Stimulated activated CD8-positive, alpha-beta memory T cell treated with anti-CD3 and anti-CD28 coated beads, Interleukin-7, amount 100 ng/mL, for 1 hour (primary cell): ENCODE measurements at places on chromosomes 4 and X.

DNA sequence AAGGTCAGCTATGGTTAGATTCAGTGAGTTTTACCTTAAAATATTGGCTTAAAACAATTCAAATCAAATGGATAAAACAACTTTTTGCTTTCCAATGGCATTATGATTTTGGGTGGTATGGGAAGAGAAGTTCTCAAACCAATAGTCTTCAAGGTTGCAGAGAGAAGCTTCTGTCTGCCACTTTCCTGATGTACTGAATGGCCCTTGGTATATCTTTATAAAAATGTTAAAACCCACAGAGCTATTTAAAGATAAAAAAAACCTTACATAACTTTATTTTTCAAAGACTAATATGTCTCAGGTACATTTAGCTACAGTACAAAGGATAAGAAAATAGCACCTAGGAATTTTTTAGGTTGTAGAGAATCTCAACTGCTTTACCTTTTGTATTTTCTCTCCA, 6.9 kb downstream of the FGA start:
- no peak for DNase-seq

GRCh38 chr4:38866973-38867477, 581 bp upstream of the FAM114A1 start:
- no peak for DNase-seq

DNA sequence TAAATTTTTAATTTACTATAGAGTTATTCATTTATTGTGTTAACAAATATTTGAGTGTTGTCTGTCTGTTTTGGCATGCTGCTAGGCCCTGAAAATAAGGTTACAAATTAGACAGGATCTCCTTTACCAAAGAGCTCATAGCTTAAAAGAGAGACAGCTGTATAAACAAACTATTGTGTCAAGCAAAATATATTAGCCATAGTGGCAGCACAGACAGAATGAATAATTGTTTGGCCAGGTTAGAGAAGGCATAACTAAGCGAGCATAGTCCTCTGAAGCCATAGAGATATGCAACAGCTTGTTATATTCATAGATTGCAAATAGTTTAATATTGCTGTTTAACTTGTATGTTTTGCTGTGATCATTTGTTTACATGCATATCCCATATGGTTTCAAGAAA, 66.7 kb upstream of the NDUFC1 start:
- DNase-seq, result no peak

DNA sequence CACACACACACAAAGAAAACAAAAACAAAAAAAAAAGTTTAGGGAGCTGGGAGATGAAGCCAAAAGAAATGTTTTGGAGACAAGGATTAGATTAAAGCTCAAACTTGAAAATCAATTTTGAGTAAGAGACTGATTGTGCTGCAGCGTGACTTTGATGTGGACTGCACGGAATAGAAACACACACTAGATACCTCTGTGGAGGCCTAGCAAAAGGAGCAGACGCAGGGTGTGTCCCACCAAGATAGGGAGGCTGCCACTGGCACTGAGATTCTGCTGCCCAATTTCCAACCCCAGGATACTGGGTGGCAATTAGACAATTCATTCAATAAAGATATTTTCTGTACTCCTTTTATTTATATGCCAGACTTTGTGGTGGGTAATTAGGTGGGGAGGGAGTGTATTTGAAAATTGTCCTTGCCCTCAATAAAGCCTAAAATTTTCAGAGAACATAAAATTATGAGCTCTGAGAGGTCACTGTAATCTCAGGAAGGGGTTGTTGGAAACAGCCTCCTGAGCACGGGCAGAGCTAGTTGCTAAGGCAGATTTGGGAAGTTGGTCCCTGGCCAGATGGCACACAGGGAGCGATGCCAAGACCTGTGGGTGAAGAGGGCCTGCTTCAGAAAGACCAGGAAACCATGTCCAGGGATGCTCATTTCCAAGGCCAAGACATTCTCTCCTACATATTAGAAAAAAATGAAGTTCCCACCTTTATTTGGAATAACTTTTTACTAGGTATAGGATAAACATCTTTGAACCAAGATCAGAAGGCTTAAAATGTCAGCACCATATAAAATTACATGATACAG, 1.9 kb upstream of the PPP3CA start:
- no peak for DNase-seq

GRCh38 chrX:143894938-143895337, 11.1 kb downstream of the UBE2NL start:
- no peak for DNase-seq

DNA sequence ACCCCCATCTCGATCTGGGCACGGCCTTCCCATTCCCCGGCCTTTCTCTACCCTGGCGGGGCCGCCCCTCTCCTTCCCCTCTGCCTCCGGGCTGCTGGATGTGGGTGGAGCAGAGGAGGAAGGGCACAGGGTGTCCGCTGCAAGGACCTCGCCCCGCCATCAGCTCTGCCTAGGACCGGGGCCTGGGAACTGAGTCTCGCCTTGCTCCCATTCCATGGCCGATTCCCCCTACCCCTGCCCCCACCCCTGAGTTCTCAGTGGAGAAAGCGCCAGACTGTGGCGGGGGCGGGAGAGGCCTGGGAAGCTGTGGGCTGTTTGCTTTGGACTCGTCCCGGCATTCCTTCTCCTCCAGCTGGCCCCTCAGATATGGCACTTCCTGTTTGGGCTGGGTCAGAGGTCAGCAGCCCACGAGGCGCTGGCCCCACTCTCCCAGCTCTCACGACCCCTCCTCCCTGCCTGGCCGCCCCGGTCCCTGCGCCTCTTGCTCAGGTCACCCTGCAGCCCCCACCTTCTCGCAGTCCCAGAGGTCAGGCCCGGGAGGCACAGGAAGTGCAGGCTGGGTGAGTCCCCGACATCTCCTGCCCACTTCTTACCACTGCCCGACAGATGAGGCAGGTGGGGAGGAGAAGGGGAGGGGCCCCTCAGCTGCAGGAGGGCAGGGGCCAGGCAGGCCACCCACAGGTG, 6.4 kb upstream of the BGN start:
- no peak for DNase-seq

DNA sequence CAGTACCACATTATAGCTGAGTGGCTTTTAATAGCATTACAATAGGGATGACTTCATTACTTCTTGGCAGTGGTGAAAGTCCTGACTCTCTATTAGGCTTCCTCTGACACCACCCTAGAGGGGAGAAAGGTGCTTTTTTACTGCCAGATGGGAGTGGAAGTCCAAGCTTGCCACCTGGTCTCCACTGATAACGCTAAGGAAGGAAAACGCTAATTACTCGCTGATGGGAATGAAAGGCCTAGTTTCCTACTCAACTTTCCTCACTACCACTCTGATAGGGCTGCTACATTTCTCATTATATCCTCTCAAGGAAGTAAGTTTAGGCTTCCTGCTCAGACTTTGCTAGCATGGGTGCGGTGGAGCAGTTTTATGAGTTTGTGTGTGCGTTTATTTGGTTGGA, 62.3 kb upstream of the PAGE3 start:
- no peak for DNase-seq

DNA sequence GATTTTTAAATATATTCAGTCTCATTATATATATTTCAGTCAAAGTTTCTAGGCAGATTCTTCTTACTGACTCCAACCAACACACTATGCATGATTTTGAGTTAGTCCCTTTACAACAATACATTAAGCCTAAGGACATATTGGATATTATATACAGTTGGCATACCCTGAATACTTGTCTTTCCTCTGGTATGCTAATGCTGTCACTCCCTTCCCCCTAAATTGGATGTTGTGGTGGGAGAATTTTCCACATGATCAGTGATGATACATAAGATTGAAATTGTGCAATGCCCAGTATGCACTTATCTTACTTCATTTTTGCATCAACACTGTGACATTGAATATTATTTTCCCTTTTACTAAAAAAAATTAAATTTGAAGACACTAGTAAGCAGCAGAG, 935.2 kb downstream of the PCDH7 start:
- no peak for DNase-seq

- DNase-seq, result no peak
These were observed 5.1 kb downstream of the EFNB1 start for GRCh38 chrX:68833855-68834331.

DNA sequence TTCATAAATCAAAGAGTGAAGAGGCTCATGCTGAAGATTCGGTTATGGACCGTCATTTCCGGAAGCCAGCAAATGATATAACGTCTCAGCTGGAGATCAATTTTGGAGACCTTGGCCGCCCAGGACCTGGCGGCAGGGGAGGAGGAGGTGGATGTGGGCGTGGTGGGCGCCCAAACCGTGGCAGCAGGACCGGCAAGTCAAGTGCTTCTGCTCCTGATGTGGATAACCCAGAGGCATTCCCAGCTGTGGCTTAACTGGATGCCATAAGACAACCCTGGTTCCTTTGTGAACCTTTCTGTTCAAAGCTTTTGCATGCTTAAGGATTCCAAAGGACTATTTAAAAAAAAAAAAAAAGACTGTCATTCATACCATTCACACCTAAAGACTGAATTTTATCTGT, 44.0 kb upstream of the EFNB1 start:
- DNase-seq, result no peak

GRCh38 chrX:37926700-37927099, 79.3 kb upstream of the DYNLT3 start:
- no peak for DNase-seq

- no peak for DNase-seq
These were observed 107.1 kb downstream of the NSUN7 start for GRCh38 chr4:40856840-40857362.

DNA sequence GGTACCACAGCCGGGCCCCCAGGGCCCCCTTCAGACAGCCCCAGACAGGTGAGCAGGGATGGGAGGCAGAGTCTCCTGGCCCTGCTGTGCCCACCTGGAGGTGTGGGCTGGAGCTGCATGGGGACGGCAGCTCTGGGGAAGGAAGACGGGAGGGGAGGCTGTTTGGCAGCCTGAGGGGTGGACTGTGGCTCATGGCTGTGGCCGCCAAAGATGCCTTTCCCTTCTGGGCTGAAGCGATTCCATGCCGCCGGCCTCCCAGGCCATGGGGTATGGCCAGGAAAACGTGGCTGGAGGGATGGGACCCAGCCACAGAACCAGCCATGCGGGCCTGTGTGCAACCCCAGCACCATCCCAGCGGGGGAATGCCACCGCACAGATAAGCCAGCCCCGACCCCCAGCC, 65.7 kb downstream of the FAM53A start:
- no peak for DNase-seq

DNA sequence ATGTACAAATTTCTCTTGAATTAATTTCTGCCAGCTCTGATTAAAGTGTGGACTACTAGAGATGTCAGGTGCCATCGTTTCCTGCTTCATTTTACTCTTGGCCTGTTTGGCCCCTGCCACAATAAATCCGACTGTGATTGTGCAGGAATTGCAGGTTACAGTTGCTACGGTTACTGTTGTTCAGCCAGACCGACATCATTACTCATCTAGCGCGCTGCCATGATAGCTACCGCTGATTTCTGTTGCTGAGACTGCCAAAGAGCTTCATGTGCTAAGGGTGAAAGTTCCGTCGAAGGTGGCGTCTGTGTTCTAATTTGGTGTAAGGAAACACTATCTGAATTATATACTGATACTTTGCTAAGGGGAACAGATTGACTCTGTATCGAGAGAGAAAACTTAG, 22.1 kb downstream of the SLIT2 start:
- DNase-seq, result no peak

DNA sequence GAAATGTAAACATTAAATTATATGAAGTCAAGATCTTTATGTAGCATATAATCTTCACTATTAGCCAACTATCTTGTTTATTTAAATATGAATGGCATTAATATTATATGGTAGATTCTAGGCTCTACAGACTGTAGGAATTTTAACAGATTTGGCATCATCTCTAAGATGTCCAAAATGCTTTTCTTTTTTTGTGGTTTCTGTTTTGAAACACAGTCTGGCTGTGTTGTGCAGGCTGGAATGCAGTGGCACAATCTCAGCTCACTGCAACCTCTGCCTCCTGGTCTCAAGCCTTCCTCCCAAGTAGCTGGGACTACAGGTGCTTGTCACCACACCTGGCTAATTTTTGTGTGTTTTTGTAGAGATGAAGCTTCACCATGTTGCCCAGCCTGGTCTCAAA, 76.2 kb downstream of the ELOVL6 start:
- no peak for DNase-seq

DNA sequence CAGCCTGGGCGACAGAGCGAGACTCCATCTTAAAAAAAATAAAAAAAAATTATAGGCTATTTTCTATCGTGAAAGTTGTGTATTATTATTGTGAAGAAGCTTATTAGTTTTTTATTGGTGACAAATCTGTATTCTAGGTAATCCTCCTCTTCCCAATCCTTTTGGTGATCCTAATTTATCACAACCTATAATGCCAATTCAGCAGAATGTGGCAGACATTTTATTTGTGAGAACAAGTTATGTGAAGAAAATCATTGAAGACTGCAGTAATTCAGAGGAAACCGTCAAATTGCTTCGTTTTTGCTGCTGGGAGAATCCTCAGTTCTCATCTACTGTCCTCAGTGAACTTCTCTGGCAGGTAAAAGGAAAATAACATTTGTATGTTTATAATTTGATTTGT, 109.4 kb upstream of the DDX3X start:
- DNase-seq, result no peak

GRCh38 chr4:180950377-180950776, 1292.8 kb upstream of the TENM3 start:
- no peak for DNase-seq

DNA sequence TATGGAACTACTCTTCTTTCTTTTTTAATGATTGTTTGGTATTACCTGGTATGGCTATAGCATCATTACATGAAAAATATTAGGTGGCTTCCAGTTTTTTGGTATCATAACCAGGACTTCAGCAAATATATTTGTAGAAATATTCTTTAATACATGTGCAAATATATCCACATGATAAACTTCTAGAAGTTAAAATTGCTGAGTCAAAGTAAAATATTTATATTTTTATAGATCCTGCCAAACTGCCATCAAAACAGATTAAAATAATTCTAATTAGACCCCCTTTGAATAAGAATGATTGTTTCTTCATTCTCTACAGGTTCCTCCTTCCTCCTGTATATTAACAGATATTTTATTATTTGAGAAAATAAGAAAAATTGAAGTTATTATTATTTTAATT, 708.5 kb upstream of the INTU start:
- no peak for DNase-seq

DNA sequence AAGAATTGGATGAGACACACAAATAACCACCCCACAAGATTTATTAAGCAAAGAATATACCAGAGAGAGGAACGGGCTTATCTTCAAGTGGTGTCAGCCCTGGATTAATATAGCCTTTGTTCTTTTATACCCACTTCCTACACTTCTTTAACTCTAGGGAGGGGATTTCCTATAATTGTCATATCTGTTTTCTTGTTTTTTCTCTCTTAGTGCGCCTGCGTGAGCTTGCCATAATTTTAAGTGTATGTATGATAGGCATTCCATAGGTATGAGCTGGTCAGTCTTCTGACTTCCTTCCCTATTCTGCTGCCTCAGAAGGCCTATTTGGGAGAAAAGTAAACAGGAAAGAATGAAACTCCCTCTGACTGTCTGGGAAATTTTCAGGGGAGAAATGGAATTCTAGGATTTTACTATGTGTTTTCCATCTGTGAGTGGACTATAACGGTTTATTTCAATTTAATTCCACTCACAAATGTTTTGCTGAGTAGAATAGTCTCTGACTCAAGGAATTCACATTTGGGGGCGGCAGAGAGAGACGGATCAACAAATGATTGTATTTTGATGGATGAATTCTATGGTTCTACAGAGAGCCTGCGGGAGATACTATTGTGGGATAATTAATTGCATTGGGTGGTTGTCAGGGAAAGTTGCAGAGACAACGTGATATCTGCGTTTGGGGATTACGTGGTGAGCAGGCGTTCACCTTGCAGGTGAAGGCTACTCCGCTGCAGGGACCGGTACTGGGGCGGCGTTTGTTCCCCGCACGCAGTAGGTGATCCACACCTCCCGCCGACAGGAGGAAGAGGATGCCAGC, 626 bp upstream of the CEP135 start:
- no peak for DNase-seq

- DNase-seq, result no peak
These were observed 14.5 kb upstream of the FGG start for GRCh38 chr4:154626793-154627484.
